B cell (primary cell): ENCODE measurements at places on chromosomes 12 and 14. TPM values are rescaled to one million over a fixed set of nuclear protein-coding genes. Genes with fewer than 3 reads are reported as not detected.

- H3K27ac ChIP-seq: no peak overlapping the region
- no peak for DNase-seq
- no peaks in the 10 kb centered on the region for H3K36me3 ChIP-seq
- H3K4me3 ChIP-seq: no peak overlapping the region
- peaks cover 10% of the 10 kb centered on the region for H3K4me1 ChIP-seq
- peaks cover 46% of the 10 kb centered on the region for H3K27me3 ChIP-seq
Measured at GRCh38 chr12:132606466-132606865, 3.9 kb downstream of the LRCOL1 start.

ESRRB gene
- total RNA-seq: 0.63 TPM in 1 of 2 replicates, not detected in the other

LRP1-AS gene
- total RNA-seq: not detected in 2 replicates

LRRC23 gene
- total RNA-seq: 14.4 and 15.5 TPM in 2 replicates

NOS1 gene
- not detected in 2 replicates for total RNA-seq
